ENCODE measurements at places on chromosomes 3 and 15.
A peak's percentile ranks its signal among the peaks of the same experiment; 100 is the strongest.

DNA sequence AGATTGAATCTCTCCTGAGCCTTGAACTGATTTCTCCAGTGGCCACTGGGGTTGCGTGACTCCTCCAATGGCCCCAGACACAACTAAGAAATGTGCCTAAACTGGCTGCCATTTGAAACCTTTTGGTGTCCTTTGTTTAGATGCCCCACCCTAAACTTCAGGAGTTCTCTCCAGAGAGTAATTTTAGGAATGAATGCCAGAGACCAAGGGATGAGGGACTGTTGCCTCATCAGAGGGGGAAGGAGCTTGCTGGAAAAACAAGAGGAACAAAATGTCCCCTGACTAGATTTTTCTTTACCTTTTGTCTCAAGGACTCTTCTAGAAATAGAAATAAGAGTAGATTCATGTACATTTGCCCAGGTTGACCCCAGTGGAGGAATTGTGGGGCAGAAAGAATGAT is 8.1 kb upstream of the ADPRH start:
- no peak for DNase-seq

GRCh38 chr3:165839296-165840076 is 2.3 kb upstream of the BCHE start:
- no peak for DNase-seq

DNA sequence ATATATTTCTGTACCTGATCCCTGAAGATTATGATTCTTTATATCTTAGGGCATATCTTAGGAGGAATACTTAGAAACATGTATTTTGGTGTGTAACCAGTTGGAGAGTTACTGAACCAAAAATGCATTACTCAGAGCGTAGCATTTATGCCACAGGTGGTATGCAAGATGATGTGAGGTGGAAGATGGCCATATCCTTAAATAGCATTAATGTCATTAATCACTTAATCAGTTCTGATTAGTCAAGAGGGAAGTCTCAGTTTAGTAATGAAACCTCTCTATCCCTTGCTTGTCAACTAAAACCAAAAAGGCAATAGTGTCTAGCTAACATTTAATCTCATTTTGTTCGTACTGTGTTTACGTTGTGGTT is 130.5 kb upstream of the PHLDB2 start:
- DNase-seq, result no peak

DNA sequence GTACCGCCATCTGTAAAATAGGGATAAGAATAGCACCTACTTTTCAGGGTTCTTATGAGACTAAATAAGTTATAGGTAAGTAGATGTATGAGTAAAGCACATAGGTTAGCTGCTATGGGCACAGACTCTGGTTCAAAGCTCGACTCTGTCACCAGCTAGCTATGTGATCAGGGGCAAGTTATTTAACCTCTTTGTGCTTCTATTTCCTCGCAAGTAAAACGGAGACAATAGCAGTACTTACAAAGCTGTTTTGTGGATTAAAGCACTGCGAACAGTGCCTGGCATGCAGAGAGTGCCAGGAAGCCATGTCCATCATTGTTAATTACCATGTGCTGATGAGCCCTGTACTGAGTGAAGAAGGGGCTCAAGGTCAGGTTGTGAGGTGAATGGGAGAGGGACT is 1.9 kb downstream of the LAMP3 start:
- no peak for DNase-seq

DNA sequence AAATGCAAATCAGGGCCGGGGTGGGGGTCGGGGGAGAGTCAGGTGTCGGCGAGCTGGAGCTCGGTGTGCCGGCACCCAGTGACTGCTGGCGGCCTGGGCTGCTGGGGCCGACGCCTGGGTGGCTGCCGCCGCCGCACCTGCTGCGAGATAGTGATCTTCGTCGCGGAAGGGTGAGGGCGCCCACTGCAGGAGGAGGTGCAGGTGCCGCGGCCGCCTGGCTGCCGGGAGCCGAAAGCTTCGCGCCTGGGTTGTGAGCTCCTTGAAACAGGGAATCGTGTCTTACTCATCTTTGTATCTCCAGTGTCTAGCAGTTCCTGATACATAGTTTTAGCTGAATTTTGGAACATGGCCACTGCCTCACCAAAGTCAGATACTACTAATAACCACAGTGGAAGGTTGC is 64.0 kb upstream of the CPOX start:
- peak; percentile 12 for DNase-seq

- DNase-seq, result no peak
Observed at GRCh38 chr3:89402051-89402450, 294.6 kb downstream of the EPHA3 start.

- DNase-seq, result no peak
Observed at GRCh38 chr15:27086149-27086548, 115.2 kb downstream of the GABRG3 start.
